Stimulated activated CD4-positive, alpha-beta T cell treated with anti-CD3 and anti-CD28 coated beads, Interleukin-15, amount 100 ng/mL, for 1 hour (primary cell): ENCODE measurements at places on chromosomes 7 and 10.

GRCh38 chr10:77872151-77872946, 54.2 kb downstream of the DLG5 start:
- DNase-seq = no peak

DNA sequence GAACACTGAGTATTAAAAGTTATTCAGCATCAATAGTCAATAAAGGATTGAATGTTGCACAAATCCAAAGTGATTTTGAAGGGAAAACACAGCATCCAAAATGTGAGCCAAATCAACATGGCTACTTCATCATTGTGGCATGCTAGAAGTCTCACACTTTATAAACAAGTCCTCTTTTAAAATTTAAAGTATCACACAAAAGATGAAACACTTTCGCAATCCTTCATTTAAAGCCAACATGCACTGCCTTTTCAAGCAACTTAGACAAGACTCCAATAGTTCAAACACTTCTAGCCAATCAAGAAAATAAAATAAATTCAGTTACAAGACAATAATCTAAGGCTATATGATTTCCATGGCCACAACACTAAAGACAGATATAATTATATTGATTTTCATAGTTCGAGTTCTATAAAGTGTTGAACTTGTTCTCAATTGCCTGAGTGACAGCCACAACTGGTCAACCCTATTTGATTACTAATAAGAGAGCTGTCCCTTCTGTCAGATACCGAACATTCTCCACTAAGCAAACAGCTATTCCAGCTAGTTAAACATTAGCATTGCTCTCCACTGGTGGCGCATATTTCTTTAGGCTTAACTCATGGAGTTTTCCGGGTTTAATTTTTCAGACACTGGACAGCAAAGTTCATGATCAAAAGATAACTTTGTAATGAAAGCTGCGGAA, 8.3 kb downstream of the EBF3 start:
- DNase-seq = no peak

- no peak for DNase-seq
Measured at GRCh38 chr7:55309040-55309991, 55.8 kb upstream of the LANCL2 start.

- no peak for DNase-seq
Measured at GRCh38 chr10:36469585-36469984, 655.8 kb upstream of the ANKRD30A start.

DNA sequence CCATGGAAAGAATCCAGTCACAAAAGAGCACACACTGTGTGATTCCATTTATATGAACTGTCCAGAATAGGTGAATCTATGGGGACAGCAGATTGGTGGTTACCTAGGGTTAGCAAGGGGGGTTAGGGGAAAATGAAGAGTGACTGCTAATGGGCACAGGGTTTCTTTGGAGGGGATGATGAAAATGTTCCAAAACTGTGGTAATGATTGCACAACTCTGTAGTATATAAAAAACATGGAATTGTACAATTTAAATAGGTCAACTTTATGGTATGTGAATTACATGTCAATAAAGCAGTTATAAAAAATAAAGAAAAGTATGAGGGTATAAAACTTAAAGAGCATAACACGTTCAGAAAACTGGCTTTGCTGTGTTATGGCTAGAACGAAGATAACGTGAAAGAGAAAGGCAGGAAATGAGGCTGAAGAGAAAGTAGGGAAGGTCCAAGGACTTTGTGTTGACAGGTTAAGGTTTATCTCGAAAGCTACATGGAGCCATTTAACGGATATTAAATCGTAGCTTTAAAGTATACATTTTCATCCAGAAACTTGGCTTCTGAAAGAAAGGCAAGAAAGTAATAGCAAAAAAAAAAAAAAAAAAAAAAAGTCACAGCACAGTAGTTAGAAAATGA, 26.4 kb upstream of the MSS51 start:
- no peak for DNase-seq

DNA sequence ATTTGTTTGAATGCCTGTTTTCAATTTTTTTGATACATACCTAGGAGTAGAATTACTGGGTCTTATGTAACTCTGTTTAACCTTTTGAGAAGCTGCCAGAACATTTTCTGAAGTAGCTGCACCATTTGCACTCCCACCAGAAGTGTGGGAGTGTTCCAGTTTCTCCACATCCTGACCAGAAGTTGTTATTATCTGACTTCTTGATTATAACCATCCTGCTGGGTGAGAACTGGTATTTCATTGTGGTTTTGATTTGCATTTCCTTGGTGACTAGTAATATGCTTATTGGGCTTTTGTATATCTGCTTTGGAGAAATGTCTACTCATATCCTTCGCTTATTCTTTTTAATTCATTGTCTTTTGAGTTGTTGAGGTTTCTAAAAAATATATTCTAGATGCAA, 117.2 kb upstream of the GLCCI1 start:
- no peak for DNase-seq

GRCh38 chr10:86348321-86349210, 18.0 kb downstream of the GRID1 start:
- no peak for DNase-seq

- no peak for DNase-seq
Measured at GRCh38 chr7:36217961-36218284, 64.9 kb downstream of the EEPD1 start.

- no peak for DNase-seq
Measured at GRCh38 chr7:99255463-99255862, 17.2 kb upstream of the MYH16 start.

GRCh38 chr7:98202367-98203195, 8.7 kb upstream of the BHLHA15 start:
- DNase-seq = peak; percentile 26

DNA sequence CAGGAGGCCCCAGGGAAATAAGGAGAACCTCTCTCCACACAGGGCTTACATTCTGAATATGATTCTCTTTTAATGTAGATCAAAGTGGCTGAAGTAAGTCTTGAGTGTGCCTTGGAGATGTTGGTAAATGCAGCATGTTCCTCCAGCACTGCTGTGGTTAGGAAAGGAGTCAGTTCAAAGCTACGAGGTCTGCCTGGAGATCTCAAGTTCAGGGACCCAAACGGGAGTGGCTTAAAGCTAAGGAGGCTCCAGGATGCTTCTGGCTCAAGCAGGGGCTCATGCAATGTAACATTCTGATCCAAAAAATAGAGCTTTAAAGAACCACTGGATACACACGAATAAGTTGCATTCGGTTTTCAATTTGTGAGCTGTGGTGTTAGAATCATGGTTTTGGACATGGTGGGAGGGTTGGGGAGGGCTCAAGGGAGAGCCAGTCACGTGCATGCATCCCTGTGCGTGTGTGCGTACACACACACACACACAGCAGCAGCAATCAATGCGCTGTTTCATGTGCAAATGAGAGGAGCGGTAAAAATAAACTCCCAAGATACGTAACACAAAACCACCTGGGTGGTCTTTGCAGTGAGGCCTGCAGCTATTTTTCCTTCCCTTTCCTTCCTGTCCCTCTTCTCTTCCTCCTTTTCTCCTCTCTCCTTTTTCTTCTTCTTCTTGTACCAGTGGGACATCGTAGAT, 70.5 kb downstream of the AOAH start:
- no peak for DNase-seq

GRCh38 chr10:14485986-14486385, 155.3 kb upstream of the FRMD4A start:
- no peak for DNase-seq

DNA sequence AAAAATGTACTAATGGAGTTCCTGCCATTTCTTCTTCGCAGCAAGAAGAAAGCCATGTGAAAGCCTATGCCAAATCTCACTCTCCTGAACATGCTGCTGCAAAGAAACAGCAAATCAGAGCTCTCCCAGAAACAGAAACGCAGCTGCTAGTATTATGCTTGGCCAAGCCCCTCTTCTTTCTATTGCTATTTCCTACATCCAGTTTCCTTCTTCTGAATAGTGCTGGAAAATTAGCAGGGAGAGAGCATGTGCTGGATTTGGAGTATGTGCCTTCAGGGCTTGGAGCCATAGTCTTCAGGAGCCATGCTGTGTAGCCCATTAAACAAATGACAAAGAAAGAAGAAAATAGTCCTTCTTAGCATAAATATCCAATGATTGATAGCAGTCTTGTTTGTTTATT, 852.0 kb upstream of the PHF14 start:
- no peak for DNase-seq

GRCh38 chr10:6013413-6014192, 36.3 kb upstream of the IL15RA start:
- DNase-seq = no peak

DNA sequence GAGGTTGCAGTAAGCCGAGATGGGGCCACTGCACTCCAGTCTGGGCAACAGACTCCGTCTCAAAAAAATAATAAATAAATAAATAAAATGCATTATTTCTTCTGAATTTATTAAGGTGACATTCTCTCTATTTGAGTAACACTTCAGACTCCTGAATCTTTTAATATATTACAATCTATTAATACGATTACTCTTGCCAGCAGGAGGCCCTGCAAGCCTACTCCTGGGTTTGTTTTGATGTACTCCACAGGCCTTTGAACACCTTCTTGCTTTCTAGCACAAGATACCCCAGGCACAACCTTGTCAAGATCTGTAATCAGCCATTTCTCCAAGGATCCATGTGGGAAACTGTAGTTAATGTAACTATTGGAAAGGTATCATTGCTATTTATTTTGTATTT, 63.5 kb downstream of the COBL start:
- DNase-seq = no peak

- DNase-seq = no peak
Measured at GRCh38 chr10:16944986-16945385, 127.8 kb upstream of the RSU1 start.

DNA sequence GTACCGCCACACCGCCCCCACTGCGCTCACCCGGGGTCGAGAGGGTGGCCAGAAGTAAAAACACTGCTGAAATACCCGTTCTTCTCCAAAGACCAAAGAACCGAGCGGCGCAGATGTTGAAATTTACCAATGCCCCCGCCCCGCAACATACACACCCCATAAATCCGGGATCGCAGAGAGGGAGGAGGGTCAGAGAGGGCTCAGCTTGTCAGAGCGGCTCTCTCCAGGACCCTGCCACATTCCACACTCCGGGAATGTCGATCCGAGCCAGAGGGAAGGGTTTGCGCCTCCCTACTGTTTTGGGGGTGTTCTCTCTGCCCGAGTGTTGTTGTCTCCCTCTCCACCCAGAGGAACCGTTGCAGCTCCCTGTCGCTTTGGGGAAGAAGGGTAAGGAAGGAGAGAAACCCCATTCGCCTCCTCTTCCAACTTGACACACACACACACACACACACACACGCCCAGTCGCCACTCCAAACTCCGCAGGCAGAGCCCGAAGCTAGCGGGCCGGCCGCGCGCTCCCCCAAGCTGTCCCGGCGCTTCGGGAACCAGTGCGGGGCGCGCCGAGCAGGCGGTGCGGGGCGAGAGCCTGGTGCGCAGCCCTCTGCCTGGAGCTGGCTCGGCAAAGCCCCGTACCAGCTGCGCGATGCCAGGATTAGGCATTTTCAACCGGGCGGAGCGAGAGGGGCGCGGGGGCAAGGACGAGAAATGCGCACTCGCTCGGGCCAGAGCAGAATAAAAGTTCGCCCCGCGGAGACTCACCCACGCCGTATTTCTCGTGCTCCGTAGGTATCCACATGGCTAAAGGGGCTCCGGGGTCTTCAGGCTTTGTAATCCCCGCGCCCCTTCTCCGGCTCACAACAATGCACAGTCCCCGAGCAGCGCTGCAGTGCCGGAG, 609 bp downstream of the DOCK4 start:
- peak; percentile 21 for DNase-seq
